ENCODE measurements at places on chromosomes 1 and 21.

- no peak for DNase-seq
Measured at GRCh38 chr21:22096314-22096713, 1098.1 kb downstream of the NCAM2 start.

- no peak for DNase-seq
Measured at GRCh38 chr1:101105877-101106276, 80.3 kb upstream of the DPH5 start.

DNA sequence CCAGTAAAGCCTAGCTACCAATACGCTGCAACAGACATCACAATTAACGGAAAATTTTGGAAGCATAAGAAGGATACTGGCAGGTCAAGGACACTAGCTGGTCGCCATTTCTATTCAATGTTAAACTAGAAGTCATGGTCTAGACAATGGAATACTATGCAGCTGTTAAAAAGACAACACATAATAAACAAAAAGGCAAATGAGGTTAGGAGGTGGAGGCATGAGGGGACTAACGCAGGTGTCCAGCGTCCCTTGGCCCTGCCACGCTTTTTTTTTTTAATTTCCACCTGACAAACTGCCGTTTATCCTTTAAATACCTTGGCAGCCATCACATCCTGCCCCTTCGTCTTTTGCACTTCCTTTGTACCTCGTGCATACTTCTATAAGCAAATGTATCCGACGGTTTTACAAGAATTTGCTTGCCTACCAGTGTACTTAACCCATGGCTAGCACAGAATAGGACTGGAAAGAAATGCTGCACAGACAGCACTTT, 698 bp upstream of the SLC22A15 start:
- DNase-seq: no peak

GRCh38 chr1:201603613-201604232, 64.8 kb downstream of the NAV1 start:
- DNase-seq: no peak

GRCh38 chr1:159469921-159470533, 30.5 kb downstream of the OR10J1 start:
- no peak for DNase-seq

GRCh38 chr1:170704256-170704655, 40.3 kb downstream of the PRRX1 start:
- no peak for DNase-seq

DNA sequence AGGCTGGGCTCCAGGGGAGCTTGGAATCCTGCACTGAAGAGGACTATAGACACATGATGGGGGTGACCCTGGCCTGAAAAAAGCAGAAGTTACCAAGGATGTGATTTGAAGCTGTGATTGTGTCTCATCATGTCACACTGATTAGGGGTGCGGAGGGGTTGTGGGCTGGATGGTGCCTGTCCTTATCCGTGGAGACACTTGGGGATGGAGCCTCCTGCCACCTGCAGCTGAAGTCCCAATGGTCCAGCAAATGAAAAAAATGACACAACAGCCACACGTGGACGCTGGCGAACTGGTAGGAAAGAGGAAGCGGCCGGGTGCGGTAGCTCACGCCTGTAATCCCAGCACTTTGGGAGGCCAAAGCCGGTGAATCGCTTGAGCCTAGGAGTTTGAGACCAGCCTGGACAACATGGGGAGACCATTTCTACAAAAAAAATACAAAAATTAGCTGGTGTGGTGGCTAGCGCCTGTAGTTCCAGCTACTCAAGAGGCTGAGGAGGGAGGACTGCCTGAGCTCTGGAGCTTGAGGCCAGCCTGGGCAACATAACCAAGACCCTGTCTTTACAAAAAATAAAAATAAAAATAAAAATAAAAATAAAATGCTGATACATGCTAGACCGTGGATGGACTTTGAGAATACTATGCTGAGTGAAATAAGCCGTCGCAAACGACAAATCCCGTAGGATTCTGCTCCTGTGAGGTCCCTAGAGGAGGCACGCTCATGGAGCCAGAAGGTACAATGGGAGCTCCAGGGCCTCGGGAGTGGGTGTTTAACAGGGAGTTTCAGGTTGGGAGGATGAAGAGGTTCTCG, 838 bp upstream of the IBA57 start:
- no peak for DNase-seq

GRCh38 chr1:33930346-33931110, 66.6 kb downstream of the HMGB4 start:
- DNase-seq: no peak

GRCh38 chr1:54413295-54413694, 7.1 kb upstream of the SSBP3 start:
- DNase-seq: no peak

DNA sequence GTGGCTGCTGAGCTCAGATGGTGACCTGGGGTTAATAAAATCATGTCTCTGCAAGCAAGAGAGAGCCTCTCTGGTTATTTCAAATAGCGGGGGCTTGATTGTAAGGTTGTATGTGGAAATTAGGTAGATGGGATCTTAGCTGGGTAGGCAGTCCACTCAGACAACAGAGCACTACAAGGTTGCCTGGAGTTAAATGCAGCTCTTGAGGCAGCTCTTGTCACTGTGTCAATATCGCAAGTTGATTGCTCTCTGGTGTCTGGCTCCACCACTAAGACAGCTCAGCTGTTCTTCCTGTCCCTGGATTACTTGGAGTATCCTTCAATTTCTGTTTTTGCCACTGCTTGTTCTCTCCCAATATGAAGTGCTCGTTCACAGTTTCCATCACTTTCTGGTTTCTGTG, 93.8 kb downstream of the C21orf91 start:
- no peak for DNase-seq

- no peak for DNase-seq
Measured at GRCh38 chr1:86825319-86825718, 88.6 kb downstream of the SELENOF start.

DNA sequence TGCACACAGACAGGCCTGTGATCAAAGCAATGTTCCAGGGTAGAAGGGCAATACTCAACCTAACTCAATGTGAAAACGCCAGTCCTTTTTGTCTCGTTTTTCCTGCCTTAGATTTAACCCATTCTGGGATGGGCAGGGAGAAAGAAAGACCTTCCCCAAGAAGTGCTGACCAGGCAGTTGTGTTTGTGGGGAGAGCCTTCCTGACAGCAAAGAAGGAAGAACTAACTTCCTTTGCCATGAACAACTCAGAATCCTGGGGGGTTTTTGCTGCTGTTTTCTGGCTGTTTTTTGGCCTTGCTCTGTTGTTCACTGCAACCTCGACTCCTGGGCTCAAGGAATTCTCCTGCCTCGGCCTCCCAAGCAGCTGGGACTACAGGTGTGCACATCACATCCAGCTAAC, 112.0 kb upstream of the RAB4A start:
- DNase-seq: no peak

DNA sequence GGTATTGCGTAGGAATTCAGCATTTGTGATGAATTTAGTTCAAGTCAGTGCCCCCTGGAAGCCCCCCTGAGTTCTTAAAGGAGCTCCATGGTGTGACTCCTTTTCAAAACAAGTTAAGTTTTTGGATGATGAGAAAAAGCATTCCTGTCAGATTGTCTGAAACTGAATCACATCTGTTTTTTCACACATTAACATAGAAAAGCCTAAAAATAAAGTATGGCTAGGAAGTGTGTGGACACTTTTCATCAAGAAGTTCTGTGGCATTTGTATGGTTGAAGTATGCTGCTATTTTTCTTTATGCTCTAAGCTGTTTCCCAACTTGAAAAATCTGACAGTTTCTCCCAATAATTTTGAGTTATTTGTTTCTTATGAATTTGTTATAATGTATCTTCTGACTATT, 33.7 kb downstream of the PRDM2 start:
- DNase-seq: no peak

- peak; percentile 52 for DNase-seq
Measured at GRCh38 chr1:41917835-41918449, 780 bp downstream of the HIVEP3 start.

DNA sequence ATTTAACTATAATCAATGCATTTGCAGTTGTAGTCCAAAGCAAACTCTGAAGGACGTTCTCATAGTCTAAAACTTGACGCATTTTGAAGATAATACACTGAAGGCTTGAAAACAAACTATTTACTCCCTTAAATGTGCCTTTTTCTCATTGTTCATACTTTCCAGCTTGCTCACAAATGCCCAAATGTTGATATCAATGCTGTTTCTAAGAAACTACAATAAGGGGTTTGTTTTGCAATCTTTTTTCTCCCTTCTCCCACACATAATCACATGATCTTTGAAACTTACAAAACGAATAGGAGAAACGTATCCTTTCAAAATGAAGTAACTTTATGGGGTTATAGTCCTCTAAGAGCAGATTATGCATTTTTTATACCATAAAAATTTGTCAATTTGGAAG, 508.7 kb downstream of the DPYD start:
- no peak for DNase-seq

- DNase-seq: no peak
Measured at GRCh38 chr21:32814528-32814927, 43.0 kb upstream of the PAXBP1 start.

- DNase-seq: no peak
Measured at GRCh38 chr1:109050228-109050995, 8.5 kb upstream of the WDR47 start.

GRCh38 chr1:234863551-234863971, 253.6 kb upstream of the IRF2BP2 start:
- no peak for DNase-seq

GRCh38 chr1:226405411-226405988, 2.4 kb downstream of the PARP1 start:
- DNase-seq: no peak

GRCh38 chr1:203388683-203389082, 37.8 kb upstream of the FMOD start:
- no peak for DNase-seq

DNA sequence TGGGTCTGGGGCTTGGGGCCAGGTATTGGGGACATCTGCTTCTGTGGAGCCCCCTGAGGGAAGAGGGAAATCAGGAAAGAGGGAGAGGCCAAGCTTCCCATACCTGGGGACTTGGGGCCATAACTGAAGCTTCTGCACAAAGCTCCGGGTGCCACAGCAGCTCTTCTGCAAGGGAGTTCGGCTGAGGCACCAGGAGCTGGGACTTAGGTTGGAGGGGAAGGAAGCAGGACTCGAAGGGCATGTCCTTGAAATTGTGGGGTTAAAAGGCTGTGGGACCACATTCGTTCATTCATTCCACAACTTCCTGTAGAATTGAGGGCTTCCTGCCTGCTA, 1.7 kb upstream of the EPS8L3 start:
- DNase-seq: no peak

DNA sequence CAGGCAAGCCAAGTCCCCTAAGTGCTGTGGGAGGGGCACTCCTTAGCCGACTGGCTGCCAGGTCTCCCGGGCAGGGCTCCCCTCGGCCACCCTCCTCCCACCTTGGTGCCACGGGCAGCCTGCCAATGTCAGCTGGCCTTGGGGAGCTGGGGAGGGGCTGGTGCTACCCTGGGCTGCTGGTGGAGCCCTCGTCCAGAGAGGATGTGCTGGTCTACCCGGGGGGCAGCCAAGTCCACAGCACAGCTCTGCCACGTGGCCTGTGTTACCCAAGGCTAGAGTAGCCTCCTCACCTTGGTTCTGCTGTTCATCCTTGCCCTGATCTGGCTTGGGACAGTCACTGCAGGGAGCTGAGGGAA, 42.9 kb downstream of the CRYAA start:
- DNase-seq: no peak

- no peak for DNase-seq
Measured at GRCh38 chr1:217929213-217929885, 298.2 kb downstream of the SPATA17 start.

DNA sequence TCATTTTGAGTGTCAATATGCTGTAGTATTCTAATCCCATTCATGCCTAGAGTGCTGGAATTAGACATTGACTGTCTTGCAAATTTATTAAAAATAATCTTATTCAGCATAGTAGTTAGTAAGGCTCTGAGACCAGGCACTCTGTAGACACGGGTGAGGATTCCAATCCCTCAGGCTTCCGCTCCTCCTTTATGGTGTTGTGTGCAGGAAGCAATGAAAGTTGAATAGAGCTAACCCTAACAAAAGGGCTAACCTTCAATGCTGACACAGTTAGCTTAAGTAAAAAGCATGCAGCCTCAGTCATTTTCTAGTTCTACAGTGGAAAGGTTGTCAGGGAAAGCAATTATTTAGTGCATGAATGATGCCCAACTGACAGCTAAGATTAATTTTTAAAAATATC, 199.6 kb upstream of the SGIP1 start:
- no peak for DNase-seq

DNA sequence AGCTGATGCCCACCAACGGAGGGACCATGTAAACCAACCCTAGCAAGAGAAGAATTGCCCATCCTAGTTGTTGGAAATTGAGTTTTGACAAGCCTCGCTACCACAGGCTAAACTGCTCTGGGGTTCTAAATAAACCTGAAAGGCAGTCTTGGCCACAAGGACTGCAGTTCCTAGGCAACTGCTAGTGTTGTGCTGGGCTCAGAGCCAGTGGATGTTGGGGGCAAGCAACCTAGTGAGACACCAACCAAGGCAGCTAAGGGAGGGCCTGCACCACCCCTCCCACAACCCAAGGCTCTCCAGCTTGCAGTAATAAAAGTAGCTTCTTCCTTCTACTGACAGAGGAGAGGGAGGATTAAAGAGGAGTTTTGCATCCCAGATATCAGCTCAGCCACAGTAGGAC, 102.4 kb upstream of the PKN2 start:
- DNase-seq: no peak

- no peak for DNase-seq
Measured at GRCh38 chr1:12745126-12745991, 641 bp upstream of the CFAP107 start.

GRCh38 chr1:118081387-118081786, 103.6 kb downstream of the SPAG17 start:
- DNase-seq: no peak

DNA sequence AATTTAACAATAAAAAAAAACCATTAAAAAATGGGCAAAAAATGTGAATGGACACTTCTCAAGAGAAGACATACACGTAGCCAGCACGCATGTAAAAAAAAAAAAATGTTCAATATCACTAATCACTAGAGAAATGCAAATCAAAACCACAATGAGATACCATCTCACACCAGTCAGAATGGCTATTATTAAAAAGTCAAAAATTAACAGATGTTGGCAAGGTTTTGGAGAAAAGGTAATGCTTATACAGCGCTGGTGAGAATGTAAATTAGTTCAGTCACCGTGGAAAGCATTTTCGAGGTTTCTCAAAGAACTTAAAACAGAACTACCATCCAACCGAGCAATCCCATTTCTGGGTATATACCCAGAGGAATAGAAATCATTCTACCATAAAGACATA, 1091.5 kb upstream of the B3GALT2 start:
- DNase-seq: no peak

DNA sequence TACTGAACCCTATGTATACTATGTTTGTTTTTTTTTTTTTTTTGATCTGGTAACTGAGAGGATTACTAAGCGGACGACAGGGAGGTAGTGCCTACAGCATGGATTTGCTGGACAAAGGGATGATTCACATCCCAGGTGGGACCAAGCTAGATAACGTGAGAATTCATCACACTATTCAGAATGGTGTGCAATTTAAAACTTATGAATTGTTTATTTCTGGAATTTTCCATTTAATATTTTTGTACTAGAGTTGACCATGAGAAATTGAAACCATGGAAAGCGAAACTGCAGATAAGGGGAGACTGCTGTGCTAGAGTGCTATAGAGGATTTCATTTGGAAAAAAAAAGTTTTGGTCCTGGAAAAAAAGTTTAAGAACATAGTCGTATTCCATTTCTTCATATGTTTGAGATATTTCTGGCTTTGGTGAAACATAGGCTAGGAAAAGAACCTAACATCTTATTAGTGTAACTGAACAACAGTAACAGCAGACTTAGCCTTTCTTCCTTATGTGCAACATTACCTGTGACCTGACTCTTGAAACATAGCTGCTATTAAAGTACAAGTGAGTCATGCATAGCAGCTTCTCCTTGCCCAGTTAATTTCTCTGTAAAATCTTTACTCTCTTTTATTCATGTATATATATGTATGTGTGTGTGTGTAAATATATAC, 202.5 kb downstream of the FGGY start:
- DNase-seq: no peak

Measured in HEK293T (cell line).